ENCODE measurements at places on chromosomes 5 and 9.

DNA sequence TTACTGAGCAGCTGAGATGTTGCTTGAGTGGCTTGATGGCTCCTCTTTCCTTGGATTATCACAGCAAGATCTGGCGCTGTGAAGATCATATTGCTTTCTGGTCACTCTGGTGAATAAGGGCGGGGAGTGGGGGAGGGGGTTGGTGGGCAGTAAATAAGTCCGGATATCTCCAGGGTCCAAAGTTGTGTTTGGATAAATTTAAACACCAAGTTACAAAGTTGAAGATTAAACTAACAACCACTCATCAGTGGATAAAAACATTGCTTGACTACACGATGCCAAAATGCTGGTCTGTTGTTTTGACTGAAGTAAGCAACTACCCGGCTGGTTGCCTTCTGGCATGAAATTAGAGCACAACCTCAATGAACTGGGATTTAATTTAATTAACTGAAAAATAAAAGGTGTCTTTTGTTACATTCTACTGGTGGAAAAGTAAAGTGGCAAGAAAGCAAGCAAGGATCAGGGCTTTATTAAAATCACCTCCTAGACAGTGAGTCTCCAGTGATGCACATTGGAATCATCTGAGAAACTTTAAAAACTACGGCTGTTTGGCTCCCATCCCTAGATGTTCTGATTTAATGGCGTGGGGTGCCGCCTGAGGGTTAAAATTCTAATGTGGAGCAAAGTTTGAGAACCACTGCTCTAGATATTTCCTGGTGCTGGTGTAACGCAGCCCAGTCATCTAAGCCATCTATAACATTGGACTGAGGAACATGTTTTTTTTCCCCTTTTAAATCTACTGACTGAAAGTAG, 86.7 kb upstream of the AGXT2 start:
- no peak for DNase-seq

GRCh38 chr5:178310130-178310865, 77.7 kb upstream of the PHYKPL start:
- no peak for DNase-seq

DNA sequence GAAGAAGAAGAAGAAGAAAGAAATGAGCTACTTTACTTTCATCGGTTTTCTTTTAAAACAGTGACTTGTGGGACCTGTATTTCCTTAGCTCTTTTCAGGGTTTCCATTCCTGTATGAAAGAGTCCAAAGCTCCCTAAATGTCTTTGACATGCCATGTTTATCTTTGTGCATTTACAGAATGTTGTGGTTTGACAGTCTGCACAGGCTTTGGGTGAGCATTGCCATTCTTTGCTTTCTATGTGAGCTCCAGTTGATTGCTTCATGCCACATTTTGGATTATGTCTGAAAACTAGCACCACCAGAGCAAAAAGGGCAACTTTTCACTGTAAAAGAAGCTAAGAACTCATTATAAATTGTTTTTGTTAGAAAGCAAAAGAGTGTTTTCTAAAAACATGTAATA, 733.4 kb downstream of the TLE4 start:
- no peak for DNase-seq

GRCh38 chr9:7520396-7520795, 279.2 kb downstream of the DMAC1 start:
- DNase-seq: no peak

- DNase-seq: no peak
Observed at GRCh38 chr5:90886381-90886780, 327.8 kb downstream of the ADGRV1 start.

- DNase-seq: no peak
Observed at GRCh38 chr5:89922161-89922560, 487.4 kb downstream of the CETN3 start.

- DNase-seq: no peak
Observed at GRCh38 chr5:138573223-138573622, 2.0 kb downstream of the HSPA9 start.

DNA sequence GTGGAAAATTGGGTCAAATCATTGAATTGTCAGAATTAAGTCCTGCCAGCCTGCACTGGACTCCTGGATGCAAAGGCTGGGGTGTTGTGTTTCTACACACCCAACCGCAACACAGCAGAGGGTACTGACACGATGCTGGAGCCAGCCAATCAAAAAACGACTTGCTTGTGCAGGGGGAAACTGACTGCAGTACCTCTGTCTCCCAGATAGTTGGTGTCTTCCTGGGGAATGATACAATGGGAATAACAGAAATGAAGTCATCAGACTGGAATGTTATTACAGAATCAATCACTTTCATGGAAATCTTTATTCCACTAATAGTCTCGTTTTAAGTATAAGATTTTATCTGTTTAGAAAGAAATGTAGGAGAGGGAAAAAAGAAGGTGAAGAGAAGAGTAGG, 330.3 kb downstream of the MLLT3 start:
- DNase-seq: no peak

DNA sequence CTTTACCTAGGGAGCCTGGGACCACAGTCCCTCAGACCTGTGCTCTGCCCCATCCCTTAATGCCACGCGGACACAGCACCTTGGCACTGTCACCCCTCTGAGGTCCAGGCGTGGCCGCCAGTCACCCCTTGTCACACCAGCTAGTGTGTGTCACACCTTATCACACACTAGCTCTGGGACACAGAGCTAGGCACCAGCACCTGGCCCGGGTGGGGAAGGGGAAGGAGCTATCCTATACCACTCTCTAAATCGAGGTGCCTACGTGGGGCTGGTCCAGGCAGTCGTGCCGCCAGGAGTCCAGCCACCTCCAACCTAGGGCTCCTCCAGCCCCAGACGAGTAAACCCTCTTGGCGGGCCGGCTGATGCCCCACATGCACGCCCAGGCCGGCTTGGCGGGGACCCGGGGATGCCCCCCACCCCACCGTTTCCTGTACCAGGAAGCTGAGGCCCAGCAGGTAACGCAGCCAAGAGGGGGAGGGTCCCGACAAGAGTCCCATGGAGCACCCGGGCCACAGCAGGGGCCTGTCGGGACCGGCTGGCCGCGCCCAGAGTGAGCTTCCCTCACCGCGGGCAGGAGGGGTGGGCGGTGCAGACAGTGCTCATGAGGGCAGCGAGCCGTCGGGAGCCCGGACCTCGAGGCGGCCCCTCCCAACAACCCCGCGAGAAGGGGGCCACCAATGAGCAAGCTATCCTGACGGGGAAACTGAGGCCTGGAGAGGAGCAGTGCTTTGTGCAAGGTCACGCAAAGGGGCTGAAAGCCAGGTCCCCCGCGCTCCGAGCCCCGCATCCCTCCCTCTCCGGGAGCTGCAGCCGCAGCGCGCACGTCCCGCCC, 550 bp downstream of the CORO2A start:
- peak; percentile 27 for DNase-seq

DNA sequence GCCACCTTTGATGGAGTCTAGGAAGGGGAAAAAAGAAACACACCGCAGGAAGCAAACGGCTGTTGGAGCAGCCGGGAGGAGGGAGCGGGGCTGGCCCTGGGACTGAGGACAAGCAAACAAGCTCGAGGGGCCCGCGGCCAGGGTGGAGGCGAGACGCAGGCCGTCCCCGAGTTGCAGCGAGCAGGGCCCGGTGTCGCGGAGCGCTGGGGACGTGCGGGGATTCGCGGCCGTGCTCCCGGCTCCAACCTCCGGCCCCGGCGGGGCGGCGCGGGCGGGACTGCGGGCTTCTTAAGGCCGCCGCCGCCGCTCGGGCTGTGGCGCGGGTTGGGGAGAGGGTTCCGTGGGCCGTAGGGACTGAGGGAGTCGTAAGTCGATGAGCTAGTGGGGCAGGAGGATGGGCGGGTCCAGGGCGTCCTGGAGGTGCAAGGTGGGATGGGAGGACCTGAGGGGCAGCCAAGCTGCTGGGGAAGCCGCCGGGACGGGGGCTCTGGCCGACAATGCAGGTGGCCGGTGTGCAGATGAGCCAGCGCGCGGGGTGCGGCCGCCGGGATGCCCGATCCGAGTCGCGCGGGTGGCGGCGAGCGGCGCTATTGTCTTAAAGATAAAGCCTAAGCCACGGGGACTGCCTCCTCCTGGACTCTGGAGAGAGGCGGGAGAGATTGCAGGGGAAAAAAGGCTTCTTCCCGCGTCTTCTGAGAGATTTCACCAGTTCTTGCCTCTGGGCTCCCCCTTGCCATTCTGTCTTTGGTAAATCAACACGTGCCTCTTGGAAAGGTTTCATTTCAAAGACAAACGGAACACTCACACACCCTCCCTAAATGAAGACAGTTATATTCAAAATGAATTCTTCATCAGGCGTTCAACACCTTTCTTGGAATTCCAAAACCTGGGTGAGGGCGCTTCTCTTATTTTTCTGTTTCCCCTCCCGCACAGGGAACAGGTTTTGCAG, 1.6 kb upstream of the HAPLN1 start:
- no peak for DNase-seq

DNA sequence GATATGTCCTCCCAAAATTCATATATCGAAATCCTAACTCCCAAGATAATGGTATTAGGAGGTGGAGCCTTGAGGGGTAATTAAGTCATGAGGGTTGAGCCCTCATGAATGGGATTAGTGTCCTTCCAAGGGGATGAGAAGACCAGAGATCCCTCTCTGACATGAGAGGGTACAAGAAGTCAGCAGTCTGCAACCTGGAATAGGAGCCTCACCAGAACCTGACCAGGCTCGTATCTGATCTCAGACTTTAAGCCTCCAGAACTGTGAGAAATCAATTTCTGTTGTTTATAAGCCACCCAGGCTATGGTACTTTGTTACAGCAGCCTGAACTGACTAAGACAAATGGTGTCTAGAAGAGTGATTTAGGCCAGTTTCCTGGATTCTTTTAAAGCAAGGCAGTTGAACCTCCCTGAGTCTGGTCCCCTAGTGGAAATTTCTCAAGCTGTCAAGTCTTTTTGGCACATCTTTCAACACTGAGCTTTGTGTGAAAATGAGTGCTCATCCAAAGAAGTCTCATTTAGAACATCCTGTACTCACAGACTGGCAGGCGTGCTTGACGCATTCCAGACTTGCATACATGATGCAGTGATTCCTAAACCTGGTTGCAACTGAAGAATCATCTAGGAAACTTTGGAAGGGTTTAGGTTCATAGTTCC, 254.8 kb upstream of the PPP1R2B start:
- no peak for DNase-seq

DNA sequence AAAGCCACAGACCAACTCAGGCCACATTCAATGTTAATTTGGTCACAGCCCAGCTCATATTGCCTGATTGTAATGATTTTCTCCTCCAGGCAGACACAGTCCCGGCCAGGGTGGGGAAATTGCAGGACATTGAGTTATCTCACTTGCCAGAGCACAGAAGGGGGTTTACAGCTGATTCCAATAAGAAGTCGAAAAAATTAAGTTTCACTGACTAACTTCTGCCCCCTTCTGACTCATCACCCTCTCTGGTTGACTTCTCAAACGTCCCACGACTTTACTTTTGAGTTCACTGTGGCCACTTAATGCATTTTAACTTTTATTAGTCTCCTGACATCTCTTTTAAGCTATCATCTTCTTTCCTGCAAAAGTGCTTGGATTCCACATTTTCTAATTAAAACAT, 321.4 kb upstream of the WWC1 start:
- DNase-seq: no peak

DNA sequence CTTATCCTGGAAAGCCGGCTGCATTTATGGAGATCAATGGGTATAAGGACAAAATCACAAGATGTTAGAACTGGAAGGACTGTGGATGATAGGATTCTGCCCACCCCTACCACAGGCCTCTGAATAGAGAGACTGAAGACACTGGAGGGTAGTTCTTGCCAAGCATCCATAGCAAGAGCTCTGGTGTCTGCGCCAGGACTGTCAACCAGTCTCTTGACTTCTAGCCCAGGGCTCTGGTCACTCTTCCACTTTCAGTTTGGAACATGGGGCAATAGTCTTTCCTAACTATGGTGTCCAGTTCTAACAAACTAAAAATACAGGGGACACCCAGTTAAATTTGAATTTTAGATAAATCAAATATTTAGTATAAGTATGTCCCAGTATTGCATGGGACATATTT, 23.4 kb downstream of the LARP1 start:
- DNase-seq: no peak

GRCh38 chr9:109815366-109815947, 35.5 kb downstream of the PALM2AKAP2 start:
- DNase-seq: no peak

DNA sequence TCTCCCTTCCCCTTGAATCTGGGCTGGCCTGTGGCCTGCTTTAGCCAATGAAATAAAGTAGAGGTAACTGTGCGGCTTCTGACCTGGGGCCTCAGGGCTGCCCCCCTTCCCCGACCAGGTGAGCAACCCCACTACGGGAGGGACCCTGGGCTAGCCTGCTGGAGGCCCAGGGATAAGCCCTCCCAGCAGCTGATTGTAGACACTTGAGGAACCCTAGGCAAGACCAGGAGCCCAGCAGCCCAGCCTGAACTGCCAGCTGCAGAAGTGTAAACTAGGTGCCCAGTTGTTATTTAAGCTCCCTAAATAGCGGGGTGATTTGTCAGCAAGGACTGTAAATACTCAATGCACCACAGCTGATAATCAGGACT, 41.3 kb downstream of the RAPGEF1 start:
- DNase-seq: no peak

DNA sequence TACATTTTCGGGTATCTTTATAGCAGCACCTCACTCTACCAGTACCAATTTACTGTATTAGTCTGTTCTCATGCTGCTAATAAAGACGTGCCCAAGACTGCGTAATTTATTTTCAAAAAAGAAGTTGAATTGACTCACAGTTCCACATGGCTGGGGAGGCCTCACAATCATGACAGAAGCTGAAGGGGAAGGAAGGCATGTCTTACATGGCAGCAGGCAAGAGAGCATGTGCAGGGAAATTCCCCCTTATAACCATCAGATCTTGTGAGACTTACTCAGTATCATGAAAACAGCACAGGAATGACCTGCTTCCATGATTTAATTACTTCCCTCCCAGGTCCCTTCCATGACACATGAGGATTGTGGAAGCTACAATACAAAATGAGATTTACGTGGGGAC, 602.6 kb upstream of the DAB2 start:
- no peak for DNase-seq

DNA sequence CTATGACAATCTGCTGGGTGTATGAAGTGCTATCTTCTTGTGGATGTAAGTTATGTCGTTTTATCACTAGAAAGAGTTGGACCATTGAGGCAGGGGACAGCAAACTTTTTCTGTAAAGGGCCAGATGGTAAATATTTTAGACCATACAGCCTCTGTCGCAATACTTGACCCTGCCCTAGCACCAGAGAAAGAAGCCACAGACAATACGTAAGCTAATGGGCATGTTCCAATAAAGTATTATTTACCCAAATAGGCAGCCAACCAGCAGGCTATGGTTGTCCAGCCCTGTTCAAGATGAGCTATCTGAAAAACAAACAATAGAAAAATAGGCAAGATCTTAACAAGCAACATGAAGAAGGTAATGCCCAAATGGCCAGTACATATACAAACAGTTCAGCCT, 36.4 kb downstream of the MTX3 start:
- DNase-seq: no peak
